ENCODE measurements at places on chromosomes 11 and 22. TPM values are rescaled to one million over a fixed set of nuclear protein-coding genes. Genes with fewer than 3 reads are reported as not detected.

- no peak overlapping the region for H3K27ac ChIP-seq
- no peaks in the 10 kb centered on the region for H3K36me3 ChIP-seq
- H3K27me3 ChIP-seq: no peaks in the 10 kb centered on the region
- DNase-seq: no peak
- H3K4me3 ChIP-seq: no peak overlapping the region
These were observed 74.1 kb downstream of the COMMD9 start for GRCh38 chr11:36214976-36215692.

DNA sequence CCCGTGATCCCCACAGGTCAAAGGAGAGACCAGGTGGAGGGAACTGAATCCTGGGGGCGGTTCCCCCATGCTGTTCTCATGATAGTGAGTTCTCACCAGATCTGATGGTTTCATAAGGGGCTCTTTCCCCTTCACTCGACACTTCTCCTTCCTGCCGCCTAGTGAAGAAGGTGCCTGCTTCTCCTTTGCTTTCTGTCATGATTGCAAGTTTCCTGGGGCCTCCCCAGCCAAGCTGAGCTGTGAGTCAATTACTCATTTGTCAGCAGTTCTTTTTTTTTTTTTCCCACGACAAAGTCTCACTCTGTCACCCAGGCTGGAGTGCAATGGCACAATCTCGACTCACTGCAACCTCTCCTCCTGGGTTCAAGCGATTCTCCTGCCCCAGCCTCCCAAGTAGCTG lies 1530.4 kb downstream of the BRD1 start:
- H3K4me1 ChIP-seq: no peaks in the 10 kb centered on the region
- H3K36me3 ChIP-seq: no peaks in the 10 kb centered on the region
- H3K27me3 ChIP-seq: no peaks in the 10 kb centered on the region
- DNase-seq: no peak
- no peak overlapping the region for H3K27ac ChIP-seq

- H3K27ac ChIP-seq: no peak overlapping the region
- DNase-seq: no peak
- H3K4me3 ChIP-seq: no peak overlapping the region
- H3K36me3 ChIP-seq: no peaks in the 10 kb centered on the region
- peaks cover 2% of the 10 kb centered on the region for H3K27me3 ChIP-seq
- no peaks in the 10 kb centered on the region for H3K4me1 ChIP-seq
These were observed 153.8 kb downstream of the CACNA1I start for GRCh38 chr22:39724390-39724789.

DNA sequence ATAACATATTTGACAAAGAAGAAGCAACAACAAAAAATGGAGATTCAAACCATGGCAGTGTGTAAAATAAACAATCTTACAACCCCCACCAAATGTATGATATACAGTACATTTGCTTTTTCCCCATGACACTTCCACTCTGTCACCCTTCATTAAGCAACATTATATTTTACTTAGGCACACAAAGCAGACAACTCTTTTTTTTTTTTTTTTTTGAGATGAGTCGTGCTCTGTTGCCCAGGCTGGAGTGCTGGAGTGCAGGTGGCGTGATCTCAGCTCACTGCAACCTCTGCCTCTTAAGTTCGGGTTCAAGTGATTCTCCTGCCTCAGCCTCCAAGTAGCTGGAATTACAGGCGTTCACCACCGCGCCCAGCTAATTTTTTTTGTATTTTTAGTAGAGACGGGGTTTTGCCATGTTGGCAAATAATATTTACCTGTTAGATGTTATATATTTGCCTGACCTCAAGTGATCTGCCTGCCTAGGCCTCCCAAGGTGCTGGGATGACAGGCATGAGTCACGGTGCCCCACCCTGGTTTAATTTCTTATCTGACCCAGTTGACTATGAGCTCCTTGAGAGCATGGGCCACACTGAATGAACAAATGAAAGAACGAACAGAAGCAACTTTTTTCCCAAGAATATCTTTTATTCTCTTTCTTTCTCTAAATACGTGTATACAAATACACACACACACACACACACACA lies 5.5 kb upstream of the PCF11 start:
- H3K27ac ChIP-seq: no peak overlapping the region
- no peak overlapping the region for H3K4me3 ChIP-seq
- no peaks in the 10 kb centered on the region for H3K36me3 ChIP-seq
- H3K27me3 ChIP-seq: no peaks in the 10 kb centered on the region
- DNase-seq: no peak
- no peaks in the 10 kb centered on the region for H3K4me1 ChIP-seq

F2 gene
- not detected for total RNA-seq

DNA sequence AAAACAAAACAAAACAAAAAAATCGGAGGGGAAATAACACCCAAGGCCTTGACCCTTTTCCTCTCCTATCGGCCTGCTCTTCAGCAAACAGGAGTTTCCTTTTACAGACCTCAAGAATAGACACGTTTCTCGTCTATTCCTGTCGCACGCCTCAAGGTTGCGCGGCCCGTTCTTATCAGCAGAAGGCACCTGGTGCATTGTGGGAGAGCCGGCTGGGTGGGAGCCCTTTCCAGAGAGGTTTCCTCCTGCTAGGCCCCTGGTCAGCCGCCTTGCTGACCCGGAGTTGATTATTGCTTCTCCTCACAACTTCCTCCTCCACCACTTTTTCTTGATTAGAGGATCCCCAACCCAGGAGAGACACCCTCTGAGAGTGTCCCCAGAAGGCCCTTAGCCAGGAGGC lies 497.3 kb downstream of the MIAT start:
- peaks cover 1% of the 10 kb centered on the region for H3K27me3 ChIP-seq
- peaks cover 5% of the 10 kb centered on the region for H3K4me1 ChIP-seq
- H3K36me3 ChIP-seq: no peaks in the 10 kb centered on the region
- H3K27ac ChIP-seq: no peak overlapping the region
- H3K4me3 ChIP-seq: no peak overlapping the region

- DNase-seq: no peak
- H3K4me1 ChIP-seq: no peaks in the 10 kb centered on the region
- H3K36me3 ChIP-seq: no peaks in the 10 kb centered on the region
- H3K4me3 ChIP-seq: no peak overlapping the region
- no peak overlapping the region for H3K27ac ChIP-seq
These were observed 80.2 kb downstream of the TBC1D22A start for GRCh38 chr22:46842606-46843005.

CAVIN3 gene
- 92.5 TPM for total RNA-seq

STK33 gene
- total RNA-seq: 2.8 TPM

DNA sequence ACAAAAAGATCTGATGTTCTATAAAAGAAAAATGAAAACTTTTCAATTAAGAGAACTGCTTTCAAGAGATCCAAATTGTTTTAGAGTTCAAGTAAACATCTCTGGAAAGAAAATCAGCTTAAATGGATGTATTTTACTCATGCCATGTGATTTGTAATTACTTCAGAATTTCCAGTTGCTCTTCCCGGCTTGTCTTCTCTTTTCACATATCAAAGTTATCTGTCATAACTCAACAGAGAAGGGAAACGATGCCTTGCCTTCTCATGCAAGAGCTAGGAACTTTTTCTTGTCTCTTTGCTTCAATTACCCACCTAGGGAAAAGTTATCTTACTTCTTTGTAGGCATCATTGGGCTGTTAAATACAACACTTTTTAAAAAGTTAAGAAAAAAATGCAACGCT lies 255.2 kb upstream of the POU2AF2 start:
- DNase-seq: no peak
- no peaks in the 10 kb centered on the region for H3K36me3 ChIP-seq
- H3K4me3 ChIP-seq: no peak overlapping the region
- H3K27ac ChIP-seq: no peak overlapping the region
- H3K27me3 ChIP-seq: no peaks in the 10 kb centered on the region
- H3K4me1 ChIP-seq: peaks cover 13% of the 10 kb centered on the region

- no peaks in the 10 kb centered on the region for H3K36me3 ChIP-seq
- H3K4me3 ChIP-seq: no peak overlapping the region
- no peak overlapping the region for H3K27ac ChIP-seq
- DNase-seq: no peak
- H3K4me1 ChIP-seq: peaks cover 4% of the 10 kb centered on the region
- no peaks in the 10 kb centered on the region for H3K27me3 ChIP-seq
These were observed 42.9 kb upstream of the PRR5 start for GRCh38 chr22:44659140-44659539.

- H3K4me3 ChIP-seq: no peak overlapping the region
- H3K36me3 ChIP-seq: no peaks in the 10 kb centered on the region
- no peaks in the 10 kb centered on the region for H3K4me1 ChIP-seq
- no peak overlapping the region for H3K27ac ChIP-seq
- H3K27me3 ChIP-seq: no peaks in the 10 kb centered on the region
- DNase-seq: no peak
These were observed 3.6 kb downstream of the OTOG start for GRCh38 chr11:17550450-17551346.

DNA sequence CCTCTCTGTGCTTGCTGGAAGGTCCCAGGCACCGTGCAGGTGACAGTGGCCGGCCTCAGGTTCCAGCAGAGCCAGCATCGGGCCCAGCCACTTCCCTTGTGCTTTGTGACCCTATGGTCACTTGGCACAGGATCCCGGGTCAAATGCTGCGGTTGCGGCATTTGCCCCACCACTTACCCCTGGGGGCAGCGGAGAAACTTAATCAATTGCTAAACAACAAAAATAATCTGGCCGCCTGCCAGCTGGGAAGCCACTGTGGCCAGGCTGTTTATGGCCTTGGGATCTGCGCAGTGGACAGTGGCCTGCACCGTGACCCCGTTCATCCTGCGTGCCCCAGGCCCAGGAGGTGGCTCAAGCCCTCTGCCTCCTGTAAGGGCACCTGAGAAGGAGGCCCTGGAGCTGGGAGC lies 65.0 kb downstream of the LRP5 start:
- H3K27me3 ChIP-seq: no peaks in the 10 kb centered on the region
- no peak for DNase-seq
- no peaks in the 10 kb centered on the region for H3K36me3 ChIP-seq
- no peak overlapping the region for H3K27ac ChIP-seq

LRRC4C gene
- total RNA-seq: under 0.01 TPM

DNA sequence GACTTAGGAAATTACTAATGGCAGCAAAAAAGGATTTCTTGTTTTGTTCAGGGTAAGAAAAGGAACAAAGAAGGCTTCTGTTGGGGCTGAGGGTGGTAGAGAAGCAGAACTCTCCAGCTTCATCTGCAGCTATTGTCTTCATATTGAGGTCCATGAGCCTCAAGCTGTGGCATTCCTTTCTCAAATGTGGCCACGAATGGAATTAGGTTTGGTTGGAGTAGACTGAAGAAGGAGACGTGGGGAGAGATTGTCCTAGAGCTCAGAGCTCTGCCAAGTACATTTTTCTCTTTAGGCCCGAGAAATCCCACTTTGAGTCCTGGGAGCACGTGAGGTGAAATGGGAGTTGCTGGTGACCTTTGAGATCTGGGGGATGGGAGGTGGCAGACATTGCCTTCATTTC lies 25.8 kb upstream of the MYOD1 start:
- H3K4me3 ChIP-seq: no peak overlapping the region
- no peak overlapping the region for H3K27ac ChIP-seq
- no peaks in the 10 kb centered on the region for H3K4me1 ChIP-seq

DNA sequence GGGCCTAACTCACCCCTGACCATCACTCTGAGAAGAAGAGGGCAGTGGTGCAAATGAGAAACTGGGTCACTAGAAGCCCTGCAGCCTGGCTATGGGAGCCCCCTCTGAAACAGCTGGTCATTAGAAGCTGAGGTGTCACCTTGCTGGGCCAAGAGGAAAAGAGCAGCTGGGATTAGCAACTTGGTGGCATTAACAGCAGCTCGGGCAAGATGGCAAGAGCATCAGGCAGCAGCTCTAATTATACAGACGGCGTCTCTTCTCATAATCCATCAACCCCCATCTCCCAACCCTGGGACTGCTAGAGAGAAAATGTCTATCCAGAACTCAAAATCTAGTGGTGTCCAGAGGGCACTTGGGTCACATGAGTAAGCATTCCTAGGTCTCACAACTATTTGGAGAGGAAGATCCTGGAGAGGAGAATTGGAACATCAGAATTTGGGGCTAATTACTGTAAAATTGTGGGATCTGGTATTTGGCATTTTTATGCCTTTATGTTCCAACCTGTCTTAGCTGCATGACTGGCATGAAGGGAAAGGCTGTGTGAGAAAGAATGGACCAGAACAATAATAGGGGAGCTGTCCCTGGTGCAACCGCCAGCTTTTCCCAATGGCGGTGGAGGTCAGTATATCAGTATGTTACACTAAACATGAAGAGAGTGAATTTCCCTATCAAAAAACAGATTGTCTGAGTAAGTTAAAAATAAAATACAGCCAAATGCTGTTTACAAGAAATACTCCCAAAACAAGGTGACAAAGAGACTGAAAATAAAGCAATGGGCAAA lies 7.6 kb upstream of the LMO1 start:
- no peaks in the 10 kb centered on the region for H3K4me1 ChIP-seq
- H3K27me3 ChIP-seq: peaks cover 23% of the 10 kb centered on the region
- no peak overlapping the region for H3K4me3 ChIP-seq
- no peaks in the 10 kb centered on the region for H3K36me3 ChIP-seq

- no peak overlapping the region for H3K4me3 ChIP-seq
- peak; percentile 67 for DNase-seq
- peak overlapping the region; percentile 37 for H3K27ac ChIP-seq
- H3K36me3 ChIP-seq: no peaks in the 10 kb centered on the region
- peaks cover 21% of the 10 kb centered on the region for H3K4me1 ChIP-seq
These were observed 129.2 kb upstream of the MTMR2 start for GRCh38 chr11:96052921-96053651.

- DNase-seq: peak; percentile 90
- H3K4me3 ChIP-seq: no peak overlapping the region
- H3K36me3 ChIP-seq: peaks cover 2% of the 10 kb centered on the region
- H3K27me3 ChIP-seq: no peaks in the 10 kb centered on the region
- peaks cover 15% of the 10 kb centered on the region for H3K4me1 ChIP-seq
- no peak overlapping the region for H3K27ac ChIP-seq
These were observed 1.5 kb downstream of the CASTOR1 start for GRCh38 chr22:30287648-30288418.

GRCh38 chr11:96413408-96413807 lies 23.6 kb downstream of the JRKL start:
- no peak overlapping the region for H3K27ac ChIP-seq
- H3K4me1 ChIP-seq: no peaks in the 10 kb centered on the region
- H3K36me3 ChIP-seq: no peaks in the 10 kb centered on the region
- no peak overlapping the region for H3K4me3 ChIP-seq
- H3K27me3 ChIP-seq: no peaks in the 10 kb centered on the region
- DNase-seq: no peak

GRCh38 chr11:114892381-114893197 lies 214.3 kb downstream of the NXPE2 start:
- no peak overlapping the region for H3K4me3 ChIP-seq
- H3K27me3 ChIP-seq: no peaks in the 10 kb centered on the region
- H3K27ac ChIP-seq: no peak overlapping the region

All from fibroblast of lung (primary cell).